ENCODE measurements at places on chromosomes 1 and 21. TPM values are rescaled to one million over a fixed set of nuclear protein-coding genes. Genes with fewer than 3 reads are reported as not detected.

DNA sequence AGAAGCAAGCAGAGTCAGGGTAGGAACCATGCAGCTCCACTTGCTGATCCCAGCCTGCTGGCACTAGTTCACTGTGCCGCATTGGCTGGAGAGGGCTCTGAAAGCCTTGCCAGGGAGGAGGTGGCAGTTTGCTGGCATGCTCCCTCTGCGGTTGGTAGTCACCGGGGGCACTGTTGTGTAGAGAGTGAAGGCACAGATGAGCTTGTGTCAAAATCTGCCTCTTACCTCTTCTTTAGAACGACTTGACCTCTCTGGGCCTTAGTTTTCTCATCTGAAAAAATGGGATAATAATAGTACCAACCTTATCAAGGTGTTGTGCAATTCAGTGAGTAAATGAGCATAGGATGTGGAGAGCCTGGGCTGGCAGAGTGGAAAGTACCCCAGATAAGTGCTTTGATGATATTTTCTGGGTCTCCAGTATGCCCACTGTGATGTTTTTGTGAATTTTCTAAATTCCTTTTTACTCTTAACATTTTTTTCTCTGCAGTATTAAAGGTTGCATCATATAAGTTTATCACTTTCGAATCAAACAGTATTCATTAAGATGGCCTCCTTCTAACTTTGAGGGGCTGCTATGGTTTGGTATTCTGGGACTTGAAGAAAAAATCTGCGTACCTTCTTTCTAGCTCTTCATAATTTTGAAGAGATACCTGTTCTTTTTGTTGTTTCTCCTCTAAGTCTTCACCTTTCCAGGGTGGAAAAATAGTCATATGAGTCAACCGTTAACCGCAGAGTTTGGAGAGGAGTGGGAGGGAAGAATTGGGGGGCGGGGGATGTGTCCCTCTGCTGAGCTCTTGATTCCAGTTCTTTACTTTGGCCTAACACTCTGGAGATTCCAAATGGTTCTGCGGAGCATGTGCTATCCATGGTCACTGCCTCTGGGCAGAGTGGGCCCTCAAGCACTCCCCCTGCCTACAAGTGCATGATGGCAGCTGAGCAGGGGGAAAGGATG, 26.8 kb downstream of the SZRD1 start:
- no peak overlapping the region for H3K4me3 ChIP-seq
- no peaks in the 10 kb centered on the region for H3K27me3 ChIP-seq
- peaks cover 2% of the 10 kb centered on the region for H3K4me1 ChIP-seq
- peaks cover 38% of the 10 kb centered on the region for H3K36me3 ChIP-seq

- no peaks in the 10 kb centered on the region for H3K36me3 ChIP-seq
- H3K4me3 ChIP-seq, result no peak within 1 kb of the TSS
- peak; percentile 92 for DNase-seq
- H3K4me1 ChIP-seq, result peaks cover 19% of the 10 kb centered on the region
These were observed at the start of gene TACSTD2 for GRCh38 chr1:58576727-58577653. TSS of gene TACSTD2 (minus strand) at chr1:58577252. CDS start at chr1:58577156, 96 bp downstream.

DNA sequence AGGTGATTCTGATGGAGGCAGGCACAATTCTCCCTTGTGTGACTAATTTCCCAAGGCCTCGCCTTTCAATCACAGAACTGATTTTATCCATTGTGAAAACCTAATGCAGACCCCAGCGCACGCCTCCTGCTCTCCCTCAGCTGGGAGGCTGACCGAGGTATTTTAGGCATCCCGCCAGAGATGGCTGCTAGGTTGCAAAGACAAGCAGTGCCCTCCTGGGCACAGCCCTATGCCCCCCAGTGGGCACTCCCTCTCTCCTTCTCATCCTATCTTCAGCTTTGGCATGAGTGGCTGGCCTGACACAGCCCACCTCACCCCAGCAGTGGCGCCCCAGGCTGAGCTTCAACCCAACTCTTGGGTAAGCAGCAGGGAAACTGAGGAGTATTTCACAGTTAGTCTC, 24.2 kb upstream of the ZNF648 start:
- no peaks in the 10 kb centered on the region for H3K4me1 ChIP-seq
- H3K36me3 ChIP-seq, result no peaks in the 10 kb centered on the region
- no peak overlapping the region for H3K27ac ChIP-seq
- no peak overlapping the region for H3K4me3 ChIP-seq

DNA sequence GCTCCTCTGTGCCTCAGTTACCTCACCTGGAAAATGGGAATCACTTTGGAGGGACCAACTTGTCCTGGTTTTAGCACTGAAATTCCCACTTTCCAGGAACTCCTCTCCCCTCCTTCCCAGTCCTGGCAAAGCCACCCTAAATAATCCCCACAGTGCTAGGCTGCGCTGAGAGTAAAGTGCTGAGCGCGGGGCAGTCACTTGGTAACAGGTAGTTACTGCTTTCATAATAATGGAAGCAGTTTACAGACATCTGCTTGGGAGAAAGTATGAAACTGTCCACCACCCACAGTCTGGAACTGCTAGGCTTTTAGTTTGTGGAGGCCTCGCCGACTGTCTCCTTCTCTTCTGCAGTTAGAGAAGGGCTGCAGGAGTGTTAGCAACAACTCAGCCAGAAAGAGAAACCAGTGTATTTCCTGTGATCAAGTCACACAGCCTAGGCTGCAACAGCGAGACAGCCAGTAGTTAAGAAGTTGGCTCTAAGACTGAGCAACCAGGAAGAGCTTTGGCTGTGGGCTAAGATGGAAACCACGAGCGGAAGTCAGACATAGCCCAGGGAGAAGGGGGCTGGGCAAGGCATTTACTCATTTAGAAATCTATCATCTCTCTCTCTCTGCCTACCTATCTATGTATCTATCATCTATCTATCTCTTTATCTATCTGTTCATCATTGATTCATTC, 30.8 kb upstream of the ABCG1 start:
- H3K27ac ChIP-seq, result no peak overlapping the region
- no peak for DNase-seq
- H3K27me3 ChIP-seq, result no peaks in the 10 kb centered on the region
- H3K36me3 ChIP-seq, result no peaks in the 10 kb centered on the region

DNA sequence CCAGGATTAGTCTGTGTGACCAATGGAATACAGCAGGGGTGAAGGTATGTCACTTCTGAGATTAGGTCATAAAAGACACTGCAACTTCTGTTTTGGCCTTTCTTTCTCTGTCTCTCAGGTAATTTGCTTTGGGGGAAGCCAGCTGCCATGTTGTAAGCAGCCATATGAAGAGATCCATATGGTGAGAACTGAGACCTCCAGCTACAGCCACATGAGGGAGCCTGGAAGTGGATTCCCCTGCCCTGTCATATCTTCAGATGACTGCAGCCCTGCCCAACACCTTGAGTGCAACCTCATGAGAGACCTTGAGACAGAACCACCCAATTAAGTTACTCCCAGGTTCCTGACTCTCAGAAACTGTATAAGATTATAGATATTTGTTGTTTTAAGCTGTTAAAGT, 70.1 kb upstream of the ESRRG start:
- H3K4me1 ChIP-seq, result no peaks in the 10 kb centered on the region
- DNase-seq, result peak; percentile 70
- H3K27me3 ChIP-seq, result no peaks in the 10 kb centered on the region
- H3K36me3 ChIP-seq, result no peaks in the 10 kb centered on the region

GRCh38 chr1:98732985-98733781, 71.7 kb downstream of the SNX7 start:
- H3K4me1 ChIP-seq, result peaks cover 6% of the 10 kb centered on the region
- H3K27ac ChIP-seq, result no peak overlapping the region
- H3K4me3 ChIP-seq, result no peak overlapping the region
- H3K36me3 ChIP-seq, result no peaks in the 10 kb centered on the region
- no peaks in the 10 kb centered on the region for H3K27me3 ChIP-seq
- DNase-seq, result no peak

DNA sequence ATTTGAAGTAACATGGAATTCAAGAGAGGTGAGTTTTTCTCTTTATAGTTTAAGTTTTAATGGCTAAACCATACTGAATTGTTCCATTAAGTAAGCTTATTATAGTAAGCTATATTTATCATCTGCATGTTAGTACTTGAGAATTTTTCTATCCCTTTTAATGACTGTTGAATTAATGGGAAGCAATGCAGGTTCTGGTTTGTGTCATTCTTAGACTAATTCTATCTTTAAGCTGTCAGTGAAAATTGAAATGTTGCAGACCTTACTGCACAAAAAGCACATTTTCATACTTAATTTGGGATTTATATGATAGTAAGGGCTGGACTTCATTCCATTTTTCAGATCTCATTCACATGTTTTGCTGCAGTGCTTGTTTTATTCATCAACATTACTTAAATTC, 25.9 kb downstream of the SRSF11 start:
- no peaks in the 10 kb centered on the region for H3K27me3 ChIP-seq
- H3K27ac ChIP-seq, result no peak overlapping the region

GRCh38 chr1:210272666-210273065, 40.1 kb downstream of the SERTAD4 start:
- H3K27me3 ChIP-seq, result no peaks in the 10 kb centered on the region
- no peak overlapping the region for H3K4me3 ChIP-seq
- DNase-seq, result peak; percentile 87
- H3K27ac ChIP-seq, result no peak overlapping the region
- no peaks in the 10 kb centered on the region for H3K36me3 ChIP-seq

GRCh38 chr1:40770296-40771070, 13.1 kb upstream of the KCNQ4 start:
- peak; percentile 68 for DNase-seq
- H3K27me3 ChIP-seq, result no peaks in the 10 kb centered on the region
- H3K27ac ChIP-seq, result no peak overlapping the region

- H3K4me3 ChIP-seq, result no peak overlapping the region
- no peaks in the 10 kb centered on the region for H3K36me3 ChIP-seq
- no peaks in the 10 kb centered on the region for H3K4me1 ChIP-seq
- H3K27me3 ChIP-seq, result no peaks in the 10 kb centered on the region
- no peak overlapping the region for H3K27ac ChIP-seq
These were observed 349.5 kb upstream of the VAMP3 start for GRCh38 chr1:7421471-7422075.

DNA sequence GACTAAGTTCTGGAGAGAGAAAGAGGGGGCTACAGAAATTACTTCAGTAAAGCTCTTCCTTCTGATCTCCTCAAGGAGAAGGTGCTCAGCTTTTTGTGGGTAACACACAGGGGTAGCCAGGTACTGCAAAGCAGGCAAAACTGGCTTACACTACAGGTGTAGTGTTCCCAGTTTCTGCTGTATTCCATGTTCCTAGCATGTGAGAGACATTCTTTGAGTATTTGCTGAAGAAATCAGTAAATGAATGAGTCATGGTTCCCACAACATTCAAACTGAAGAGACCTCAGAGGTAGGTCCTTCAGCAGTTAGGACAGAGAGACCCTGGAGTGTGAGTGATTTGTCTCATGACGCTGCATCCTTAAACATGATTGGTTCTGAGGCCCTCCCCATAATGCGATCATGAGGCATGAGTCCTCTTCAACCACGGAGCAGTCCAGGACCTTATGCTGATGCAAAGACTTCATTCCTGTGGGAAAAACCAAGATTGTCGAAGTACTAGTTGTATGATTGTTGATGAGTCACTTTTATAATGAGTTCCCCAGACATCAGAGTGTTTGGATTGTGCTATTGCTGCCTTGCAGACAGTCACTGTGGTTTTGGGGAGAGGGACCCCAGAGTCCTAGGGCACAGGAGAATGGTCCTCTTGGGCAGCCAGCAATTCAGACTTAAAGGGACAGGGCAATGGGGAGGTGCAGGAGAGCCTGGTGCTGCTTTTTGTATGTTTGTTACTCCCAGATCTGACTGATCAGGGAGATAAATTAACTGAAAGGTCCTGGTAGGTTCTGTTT, 2.7 kb upstream of the OR10J4 start:
- H3K4me3 ChIP-seq, result no peak overlapping the region
- no peak for DNase-seq
- no peak overlapping the region for H3K27ac ChIP-seq
- no peaks in the 10 kb centered on the region for H3K4me1 ChIP-seq
- no peaks in the 10 kb centered on the region for H3K36me3 ChIP-seq

GRCh38 chr21:45923146-45923545, 58.4 kb upstream of the COL6A1 start:
- H3K36me3 ChIP-seq, result no peaks in the 10 kb centered on the region
- peak; percentile 93 for DNase-seq
- H3K27ac ChIP-seq, result no peak overlapping the region

GRCh38 chr1:158864595-158864994, 33.4 kb downstream of the MNDA start:
- DNase-seq, result peak; percentile 77
- H3K27ac ChIP-seq, result no peak overlapping the region
- H3K4me1 ChIP-seq, result peaks cover 5% of the 10 kb centered on the region
- H3K36me3 ChIP-seq, result no peaks in the 10 kb centered on the region
- H3K4me3 ChIP-seq, result no peak overlapping the region

DNA sequence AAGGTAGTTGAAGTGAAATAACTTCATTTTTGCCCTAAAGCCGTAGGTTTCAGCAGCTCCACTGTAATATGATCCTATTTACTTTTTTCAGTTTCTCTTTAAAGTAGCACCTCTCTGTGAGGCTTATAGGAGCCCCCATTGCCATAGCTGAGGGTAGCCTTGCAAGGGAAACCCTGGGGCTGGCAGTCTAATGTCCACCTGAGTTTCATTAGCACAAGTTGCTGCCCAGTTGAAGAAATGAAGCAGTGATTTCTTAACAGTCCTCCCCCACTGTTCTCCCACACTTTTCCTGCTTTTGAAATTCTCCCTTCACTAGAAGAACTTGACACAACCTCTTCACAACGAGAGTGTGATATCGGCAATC, 1.5 kb downstream of the HMCN1 start:
- no peaks in the 10 kb centered on the region for H3K36me3 ChIP-seq
- H3K27me3 ChIP-seq, result peaks cover 14% of the 10 kb centered on the region
- H3K27ac ChIP-seq, result no peak overlapping the region

DNA sequence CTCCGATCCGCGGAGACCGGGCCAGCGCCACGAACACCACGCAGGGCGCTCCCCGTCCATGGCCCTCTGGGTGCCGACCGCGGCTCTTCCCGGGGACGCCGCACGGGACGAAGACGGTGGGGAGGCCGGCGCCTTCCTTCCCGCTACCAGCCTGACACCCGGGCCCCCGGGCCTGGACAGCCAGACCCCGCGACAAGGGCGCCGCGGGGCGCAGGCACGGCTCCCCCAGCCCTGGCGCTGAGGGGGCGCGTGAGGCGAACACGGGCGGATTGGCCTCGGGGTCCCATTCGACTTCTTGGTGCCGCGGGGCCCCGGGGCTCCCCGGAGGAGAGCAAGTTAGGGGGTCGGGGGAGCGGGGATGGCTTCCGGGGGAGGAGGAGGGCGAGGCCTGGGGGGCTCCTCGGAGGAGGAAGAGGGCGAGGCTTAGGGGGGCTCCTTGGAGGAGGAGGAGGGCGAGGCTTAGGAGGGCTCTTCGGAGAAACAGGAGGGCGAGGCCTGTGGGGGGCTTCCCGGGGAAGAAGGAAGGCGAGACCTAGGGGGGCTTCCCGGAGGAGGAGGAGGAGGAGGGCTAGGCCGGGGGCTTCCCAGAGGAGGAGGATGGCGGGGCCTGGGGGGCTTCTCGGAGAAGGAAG, 537 bp upstream of the KLHL17 start:
- no peak overlapping the region for H3K4me3 ChIP-seq
- no peak overlapping the region for H3K27ac ChIP-seq
- peaks cover 12% of the 10 kb centered on the region for H3K27me3 ChIP-seq
- H3K4me1 ChIP-seq, result no peaks in the 10 kb centered on the region
- DNase-seq, result no peak

- DNase-seq, result no peak
- H3K4me1 ChIP-seq, result no peaks in the 10 kb centered on the region
- no peak overlapping the region for H3K4me3 ChIP-seq
These were observed 59.6 kb upstream of the HOOK1 start for GRCh38 chr1:59755069-59755685.

GRCh38 chr1:38834937-38835827, 24.4 kb downstream of the RRAGC start:
- no peak overlapping the region for H3K27ac ChIP-seq
- no peaks in the 10 kb centered on the region for H3K27me3 ChIP-seq
- peak; percentile 80 for DNase-seq

LGR6 gene
- 2.0 TPM for total RNA-seq

PLXNA2 gene
- total RNA-seq, result 88.8 TPM

TFF1 gene
- total RNA-seq, result 2.1 TPM

CPT2 gene
- total RNA-seq, result 26.8 TPM

LMNA gene
- 41.2 TPM for total RNA-seq

TMOD4 gene
- 1.0 TPM for total RNA-seq

Measured in endodermal cell (in vitro differentiated cells).